ENCODE measurements at places on chromosomes 7 and 10. TPM values are rescaled to one million over a fixed set of nuclear protein-coding genes. Genes with fewer than 3 reads are reported as not detected.

Gene PRSS37
- not detected for total RNA-seq

Gene LDB3
- total RNA-seq: 0.13 TPM

Gene KCNH2
- total RNA-seq: 2.0 TPM

Gene CCT6A
- total RNA-seq: 251 TPM

Gene STEAP4
- total RNA-seq: 0.07 TPM

Gene KLF14
- 0.08 TPM for total RNA-seq

Gene SPDYE6
- total RNA-seq: not detected

Measured in A549 treated with Mapracorat at 1 μM for 4 hours (cell line).